ENCODE measurements at places on chromosomes 12 and 14.
A peak's percentile ranks its signal among the peaks of the same experiment; 100 is the strongest.

DNA sequence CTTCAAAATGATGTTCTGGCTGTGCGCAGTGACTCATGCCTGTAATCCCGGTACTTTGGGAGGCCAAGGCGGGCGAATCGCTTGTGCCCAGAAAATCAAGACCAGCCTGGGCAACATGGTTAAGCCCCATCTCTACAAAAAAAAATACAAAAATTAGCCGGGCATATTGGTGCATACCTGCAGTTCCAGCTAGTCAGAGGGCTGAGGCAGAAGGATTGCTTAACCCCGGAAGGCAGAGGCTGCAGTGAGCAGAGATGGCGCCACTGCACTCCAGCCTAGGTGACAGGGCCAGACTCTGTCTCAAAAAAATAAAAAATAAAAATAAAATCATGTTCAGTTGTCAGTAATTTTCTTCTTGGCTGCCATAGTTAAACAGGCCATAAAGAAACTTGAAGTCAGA lies 245.9 kb upstream of the USP15 start:
- H3K27ac ChIP-seq = no peak overlapping the region
- H3K4me3 ChIP-seq = no peak overlapping the region
- no peaks in the 10 kb centered on the region for H3K27me3 ChIP-seq
- H3K4me1 ChIP-seq = no peaks in the 10 kb centered on the region
- DNase-seq = no peak

GRCh38 chr12:58656254-58657009 lies 263.9 kb downstream of the LRIG3 start:
- H3K27ac ChIP-seq = no peak overlapping the region
- no peaks in the 10 kb centered on the region for H3K4me1 ChIP-seq
- DNase-seq = no peak
- no peaks in the 10 kb centered on the region for H3K36me3 ChIP-seq
- H3K4me3 ChIP-seq = no peak overlapping the region

DNA sequence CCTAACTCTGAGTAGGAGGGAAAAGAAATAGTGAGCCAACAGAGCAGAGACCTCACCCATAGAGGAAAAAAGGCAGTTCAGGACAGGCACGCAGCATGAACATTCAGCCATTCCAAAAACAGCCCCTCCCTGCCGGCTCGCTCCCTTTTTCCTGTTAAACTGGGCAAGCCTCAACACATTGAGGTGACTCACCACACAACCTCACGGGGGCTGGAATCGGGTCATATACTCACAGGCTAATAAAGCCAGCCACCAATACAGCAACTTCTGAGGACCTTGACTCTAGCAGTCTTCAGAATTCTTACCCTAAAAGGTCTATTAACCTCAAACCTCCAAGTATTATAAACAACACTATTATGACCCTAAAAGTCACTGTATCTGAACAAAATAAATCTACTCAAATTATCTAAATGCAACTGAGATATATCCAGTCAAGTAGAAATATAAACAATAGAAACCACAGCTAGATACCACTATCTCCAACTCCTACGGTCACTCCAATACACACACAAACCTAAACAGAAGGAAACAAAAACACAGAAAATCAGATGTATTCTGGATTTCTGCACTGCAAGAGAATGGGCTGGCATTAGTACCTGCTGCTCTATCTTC lies 6.3 kb downstream of the YBX3 start:
- no peak overlapping the region for H3K4me3 ChIP-seq
- DNase-seq = peak; percentile 76
- peaks cover 37% of the 10 kb centered on the region for H3K36me3 ChIP-seq
- no peaks in the 10 kb centered on the region for H3K27me3 ChIP-seq

- DNase-seq = no peak
- H3K27me3 ChIP-seq = no peaks in the 10 kb centered on the region
- H3K36me3 ChIP-seq = no peaks in the 10 kb centered on the region
- H3K27ac ChIP-seq = no peak overlapping the region
- no peak overlapping the region for H3K4me3 ChIP-seq
Observed at GRCh38 chr14:49953196-49953595, 60.3 kb downstream of the ARF6 start.

DNA sequence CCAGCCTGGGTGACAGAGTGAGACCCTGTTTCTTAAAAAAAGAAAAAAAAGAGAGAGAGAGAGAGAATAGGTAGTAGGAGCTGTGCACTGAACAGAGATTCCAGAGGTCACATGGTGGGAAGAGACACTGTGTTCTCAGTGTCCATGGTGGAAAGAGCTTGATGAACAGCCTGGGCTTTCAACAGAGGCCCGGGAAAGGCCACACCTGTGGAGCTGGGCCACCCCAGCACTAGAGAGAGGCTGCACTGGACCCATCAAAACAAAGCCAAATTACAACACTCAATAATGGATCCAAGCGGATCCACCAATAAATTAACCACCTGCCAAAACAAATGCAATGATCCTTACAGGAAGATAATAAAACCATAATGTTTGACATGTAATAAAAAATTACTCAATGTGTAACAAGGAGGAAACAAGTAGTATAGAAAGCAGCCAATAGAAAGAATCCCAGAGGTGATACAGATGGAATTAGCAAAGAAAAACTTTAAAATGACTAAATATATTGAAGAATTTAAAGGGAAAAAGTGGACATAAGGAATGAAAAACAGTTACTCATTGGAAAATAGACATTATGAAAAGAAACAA lies 44.8 kb upstream of the BCL2L14 start:
- no peak overlapping the region for H3K27ac ChIP-seq
- no peak for DNase-seq
- peaks cover 32% of the 10 kb centered on the region for H3K4me1 ChIP-seq
- H3K36me3 ChIP-seq = no peaks in the 10 kb centered on the region
- no peak overlapping the region for H3K4me3 ChIP-seq
- no peaks in the 10 kb centered on the region for H3K27me3 ChIP-seq

DNA sequence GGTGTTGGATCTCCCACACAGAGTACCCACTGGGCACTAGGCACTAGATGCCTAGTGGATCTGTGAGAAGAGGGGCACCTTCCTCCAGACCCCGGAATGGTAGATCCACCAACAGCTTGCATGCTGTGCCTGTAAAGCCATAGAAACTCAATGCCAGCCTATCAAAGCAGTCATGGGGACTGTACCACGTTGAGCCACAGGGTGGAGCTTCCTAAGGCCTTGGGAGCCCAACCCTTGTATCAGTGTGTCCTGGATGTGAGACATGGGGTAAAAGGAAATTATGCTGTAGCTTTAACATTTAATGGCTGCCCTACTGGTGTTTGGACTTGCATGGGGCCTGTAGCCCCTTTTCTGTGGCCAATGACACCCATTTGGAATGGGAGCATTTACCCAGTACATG lies 1024.9 kb downstream of the TMEM121 start:
- H3K4me3 ChIP-seq = no peak overlapping the region
- no peaks in the 10 kb centered on the region for H3K36me3 ChIP-seq
- no peaks in the 10 kb centered on the region for H3K27me3 ChIP-seq
- no peaks in the 10 kb centered on the region for H3K4me1 ChIP-seq

GRCh38 chr12:50296554-50296953 lies 13.2 kb upstream of the LIMA1 start:
- H3K4me3 ChIP-seq = no peak overlapping the region
- H3K4me1 ChIP-seq = peaks cover 23% of the 10 kb centered on the region
- DNase-seq = no peak
- H3K27ac ChIP-seq = peak overlapping the region; percentile 74
- no peaks in the 10 kb centered on the region for H3K27me3 ChIP-seq

DNA sequence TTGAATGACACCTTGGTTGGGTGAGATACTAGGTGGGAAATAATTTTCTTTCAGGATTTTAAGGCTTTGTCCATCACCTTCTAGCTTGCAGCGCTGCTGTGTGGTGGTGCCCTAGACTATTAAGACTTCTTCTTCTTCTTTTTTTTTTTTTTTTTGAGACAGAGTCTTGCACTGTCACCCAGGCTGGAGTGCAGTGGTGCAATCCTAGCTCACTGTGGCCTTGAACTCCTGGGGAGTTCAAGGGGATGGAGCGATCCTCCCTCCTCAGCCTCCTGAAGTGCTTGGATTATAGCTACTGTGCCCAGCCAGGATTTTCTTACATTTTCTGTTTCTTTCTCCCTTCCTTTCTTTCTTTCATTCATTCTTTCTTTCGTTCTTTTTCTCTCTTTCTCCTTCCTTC lies 10.3 kb upstream of the MTA1 start:
- H3K4me1 ChIP-seq = peaks cover 23% of the 10 kb centered on the region
- H3K27me3 ChIP-seq = peaks cover 37% of the 10 kb centered on the region
- no peak for DNase-seq
- no peak overlapping the region for H3K4me3 ChIP-seq
- H3K36me3 ChIP-seq = no peaks in the 10 kb centered on the region

DNA sequence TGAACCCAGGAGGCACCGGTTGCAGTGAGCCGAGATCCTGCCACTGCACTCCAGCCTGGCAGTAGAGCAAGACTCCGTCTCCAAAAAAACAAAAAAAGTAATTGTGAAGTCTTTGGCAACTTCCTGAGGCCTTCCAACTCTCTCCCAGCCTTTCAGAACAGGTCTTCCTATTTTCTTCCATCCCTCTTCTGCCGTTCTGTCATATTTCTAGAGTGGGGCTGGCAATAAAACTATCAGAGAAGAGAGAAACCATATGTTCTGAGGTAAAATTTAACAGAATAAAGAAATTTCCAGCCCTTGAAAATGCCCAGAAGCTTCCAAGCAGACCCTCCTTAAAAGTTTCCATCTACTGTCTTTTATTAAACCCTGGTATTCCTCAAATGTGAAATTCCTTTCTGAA lies 100.4 kb downstream of the HMGA2 start:
- peaks cover 3% of the 10 kb centered on the region for H3K27me3 ChIP-seq
- no peak overlapping the region for H3K27ac ChIP-seq
- H3K36me3 ChIP-seq = no peaks in the 10 kb centered on the region
- no peak for DNase-seq

- H3K36me3 ChIP-seq = peaks cover 8% of the 10 kb centered on the region
- no peak for DNase-seq
- no peak overlapping the region for H3K27ac ChIP-seq
- H3K4me1 ChIP-seq = peaks cover 14% of the 10 kb centered on the region
Observed at GRCh38 chr12:96225044-96225855, 31.1 kb downstream of the ELK3 start.

DNA sequence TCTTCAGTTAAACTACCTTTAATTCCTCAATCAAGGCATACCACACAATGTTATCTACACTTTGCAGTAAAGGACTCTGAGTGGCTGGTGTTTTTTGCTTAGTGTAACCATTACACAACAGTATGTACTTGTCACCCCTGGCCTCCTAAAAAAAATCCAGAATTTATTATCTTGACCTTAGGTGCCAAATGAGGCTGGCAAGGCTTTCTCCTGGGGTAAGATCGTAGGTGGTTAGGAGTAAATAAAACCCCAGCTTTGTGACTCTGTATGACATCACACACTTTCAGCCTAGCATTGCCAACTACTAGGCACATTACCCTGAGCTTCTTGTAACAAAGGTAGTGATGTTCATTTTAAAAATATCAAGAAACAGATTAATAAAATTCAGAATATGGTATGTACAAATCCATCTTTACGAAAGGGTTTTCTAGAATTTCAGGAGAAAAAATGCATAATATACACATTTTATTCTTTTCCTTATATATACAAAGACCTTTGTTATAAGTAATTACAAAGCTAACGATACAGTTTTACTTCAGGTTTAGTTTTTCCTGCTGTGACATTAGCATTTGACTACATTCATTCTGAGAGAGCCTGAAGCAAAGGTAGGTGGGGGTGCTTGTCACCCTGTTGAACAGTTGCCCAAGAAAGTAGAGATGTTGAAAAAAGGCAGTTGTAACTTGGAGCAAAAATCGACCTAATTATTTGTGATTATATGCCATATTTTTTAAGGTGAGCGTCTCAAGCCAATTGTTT lies 13.5 kb downstream of the TCL1A start:
- H3K4me3 ChIP-seq = no peak overlapping the region
- no peaks in the 10 kb centered on the region for H3K27me3 ChIP-seq
- DNase-seq = no peak
- H3K36me3 ChIP-seq = no peaks in the 10 kb centered on the region
- no peaks in the 10 kb centered on the region for H3K4me1 ChIP-seq

DNA sequence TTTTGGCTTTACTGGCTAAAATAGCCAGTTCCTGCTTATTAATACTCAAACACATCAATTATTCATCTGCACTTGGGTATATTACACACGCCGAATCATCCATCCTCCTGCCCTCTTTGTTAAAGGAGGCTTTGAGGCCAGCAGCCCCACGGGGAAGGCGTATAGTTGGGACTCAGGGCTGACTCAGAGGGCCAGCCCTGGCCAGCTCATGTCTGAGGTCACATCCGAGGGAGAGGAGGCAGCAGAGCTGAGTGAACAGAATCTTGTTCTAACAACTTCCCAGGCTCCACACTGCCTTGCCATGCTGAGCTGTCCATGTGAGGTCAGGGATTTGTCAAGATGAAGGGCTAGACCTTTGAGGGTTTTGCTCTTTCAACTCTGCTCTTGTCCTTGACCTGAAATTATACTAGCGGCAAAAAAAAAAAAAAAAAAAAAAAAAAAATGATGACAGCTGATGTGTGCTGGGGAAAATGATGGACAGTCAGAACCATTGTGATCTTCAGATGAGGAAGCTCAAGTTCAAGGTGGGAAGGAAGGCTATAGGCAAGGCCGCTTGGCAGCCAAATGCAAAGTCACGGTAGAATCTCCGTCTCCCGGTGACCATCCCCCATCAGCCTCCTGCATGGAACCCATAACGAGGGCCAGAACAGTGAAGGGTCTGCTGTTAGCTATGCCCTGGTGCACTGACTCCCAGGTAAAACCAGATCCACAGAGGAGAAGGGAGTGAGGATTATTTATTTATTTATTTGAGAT lies 12.5 kb upstream of the MARK3 start:
- no peak for DNase-seq
- no peaks in the 10 kb centered on the region for H3K36me3 ChIP-seq
- no peaks in the 10 kb centered on the region for H3K27me3 ChIP-seq
- no peak overlapping the region for H3K27ac ChIP-seq
- H3K4me1 ChIP-seq = no peaks in the 10 kb centered on the region

GRCh38 chr14:88477513-88478250 lies 77.1 kb downstream of the PTPN21 start:
- no peaks in the 10 kb centered on the region for H3K4me1 ChIP-seq
- H3K27ac ChIP-seq = no peak overlapping the region
- DNase-seq = no peak

DNA sequence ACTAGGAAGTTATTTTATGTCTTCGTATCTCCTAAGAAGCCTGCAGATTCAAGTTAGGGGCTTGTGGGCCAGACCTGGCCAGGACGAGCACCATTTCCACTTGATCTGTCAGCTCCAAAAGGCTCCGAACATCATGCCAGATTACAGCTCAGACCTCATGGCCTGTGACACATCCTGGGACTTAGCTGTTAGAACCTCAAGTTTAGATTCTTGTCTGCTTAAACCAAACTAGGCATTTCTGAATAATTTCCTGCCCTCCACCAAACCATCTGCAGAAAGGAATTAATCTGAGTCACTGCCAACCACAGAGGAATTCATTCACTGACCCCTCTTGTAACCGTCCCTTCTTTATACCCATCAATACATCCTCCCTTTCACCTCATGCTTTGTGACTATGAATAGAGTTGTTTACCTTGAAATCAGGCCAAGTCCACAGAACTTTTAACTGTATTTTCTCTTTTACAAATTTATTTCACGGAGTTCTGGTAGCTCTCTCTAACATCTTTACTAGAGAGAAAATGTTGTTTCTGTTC lies 120.3 kb downstream of the FBXL14 start:
- no peaks in the 10 kb centered on the region for H3K36me3 ChIP-seq
- no peaks in the 10 kb centered on the region for H3K4me1 ChIP-seq
- no peak for DNase-seq
- H3K27me3 ChIP-seq = no peaks in the 10 kb centered on the region
- no peak overlapping the region for H3K4me3 ChIP-seq
